CD4-positive, alpha-beta T cell treated with Interleukin-6 at 100 ng/mL for 8 hours (primary cell): ENCODE measurements at places on chromosomes 12 and 14.
A peak's percentile ranks its signal among the peaks of the same experiment; 100 is the strongest.

DNA sequence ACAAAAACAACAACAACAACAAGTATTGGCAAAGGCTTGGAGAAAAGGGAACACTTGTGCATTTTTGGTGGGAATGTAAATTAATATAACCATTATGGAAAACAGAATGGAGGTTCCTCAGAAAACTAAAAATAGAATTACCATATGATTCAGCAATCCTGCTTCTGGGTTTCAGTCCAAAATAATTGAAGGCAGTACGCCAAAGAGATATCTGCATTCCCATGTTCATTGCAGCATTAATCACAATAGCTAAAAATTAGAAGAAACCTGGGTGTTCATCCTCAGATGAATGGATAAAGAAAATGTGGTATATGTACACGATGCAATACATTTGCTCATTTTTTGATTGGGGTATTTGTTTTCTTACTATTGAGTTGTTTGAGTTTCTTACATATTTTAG lies 813.0 kb downstream of the NRXN3 start:
- no peak for DNase-seq

DNA sequence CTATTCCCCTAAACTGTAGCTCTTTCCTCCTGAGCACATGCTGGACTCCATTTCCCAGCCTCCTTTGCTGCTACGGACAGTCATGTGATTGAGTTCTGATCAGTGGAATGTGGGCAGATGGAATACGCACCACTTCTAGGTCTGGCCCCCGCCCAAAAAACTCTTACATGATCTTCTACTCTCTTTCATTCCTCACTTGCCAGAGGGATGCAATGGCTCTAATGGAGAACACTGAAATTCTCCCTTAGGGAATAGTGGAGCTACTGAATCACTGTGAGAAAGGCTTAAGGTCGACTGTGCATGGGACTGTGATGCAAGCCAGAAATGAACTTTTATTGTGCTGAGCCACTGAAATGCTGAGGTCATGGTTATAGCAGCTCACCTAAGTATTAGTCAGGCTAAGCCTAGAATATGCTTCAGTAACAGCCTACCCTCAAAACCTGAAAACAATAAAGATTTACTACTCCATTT lies 13.0 kb upstream of the TMED2 start:
- no peak for DNase-seq

DNA sequence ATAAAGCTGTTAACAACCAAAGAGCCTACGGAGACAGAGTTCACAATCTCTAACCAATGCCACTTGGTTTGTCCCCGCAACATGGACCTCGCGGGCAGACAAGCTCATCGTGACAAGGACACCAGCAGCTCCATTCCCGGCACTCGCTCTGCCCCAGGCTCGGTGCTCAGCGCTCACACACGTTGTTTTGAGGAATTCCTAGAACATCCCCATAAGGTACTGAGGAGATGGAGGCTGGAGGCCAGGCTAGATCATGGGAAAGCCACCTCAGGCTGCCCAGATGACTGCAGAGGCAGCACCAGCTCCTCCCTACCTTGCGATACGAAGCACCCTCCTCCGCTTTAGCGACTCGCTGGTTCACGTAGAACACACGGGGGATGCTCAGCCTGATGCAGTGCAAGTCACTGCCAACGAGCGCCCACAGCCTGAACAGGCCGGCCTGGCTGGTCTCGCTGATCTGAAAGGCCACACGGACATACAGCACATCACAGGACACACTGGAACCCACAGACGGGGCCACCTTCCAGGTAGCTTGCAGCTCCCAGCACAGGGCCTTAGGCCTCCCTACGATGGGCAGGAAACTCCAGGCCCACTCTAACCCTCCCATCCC lies 30.1 kb downstream of the P2RX2 start:
- no peak for DNase-seq

DNA sequence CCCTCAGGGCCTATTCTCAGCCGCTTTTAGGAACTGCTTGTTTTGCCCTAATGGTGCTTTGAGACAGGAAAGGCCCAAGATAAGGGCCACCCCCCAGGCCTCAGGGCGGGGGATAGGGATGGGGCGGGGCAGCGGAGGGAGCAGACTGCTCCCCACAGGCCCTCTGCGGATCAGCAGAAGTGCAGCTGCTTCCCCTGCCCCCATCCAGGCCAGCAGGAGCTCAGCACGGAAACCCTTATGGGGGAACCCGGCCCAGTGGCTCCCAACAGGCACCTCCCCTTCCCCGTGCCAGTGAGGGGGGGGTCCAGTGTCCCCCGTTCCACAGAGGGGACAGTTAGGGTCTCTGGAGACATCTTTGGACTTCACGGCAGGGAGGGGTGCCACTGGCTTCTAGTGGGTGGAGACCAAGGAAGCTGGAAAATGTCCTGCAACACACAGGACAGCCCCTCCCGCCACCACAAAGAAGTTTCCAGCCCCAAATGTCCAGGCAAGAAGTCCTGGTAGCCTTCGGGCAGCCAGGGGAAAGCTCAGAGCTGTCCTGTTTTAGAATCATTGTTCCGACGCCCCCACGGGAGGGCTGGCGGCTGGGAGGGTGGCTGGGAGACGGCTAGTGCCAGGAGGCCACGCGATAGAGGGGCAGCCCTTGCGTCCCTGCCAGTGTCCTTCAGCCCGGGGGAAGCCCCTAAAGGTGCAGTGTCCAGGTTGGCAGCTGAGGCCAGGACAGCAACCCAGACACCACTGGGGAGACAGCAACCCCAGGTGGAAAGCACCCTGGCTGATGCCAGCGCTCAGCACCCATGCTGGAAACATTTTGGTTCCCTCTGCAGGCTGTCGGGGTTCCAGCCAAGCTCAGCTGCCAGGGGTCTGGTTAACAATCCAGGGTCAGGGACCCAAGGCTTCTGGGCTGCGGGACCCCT lies 10.4 kb upstream of the GPR132 start:
- DNase-seq: peak; percentile 18

DNA sequence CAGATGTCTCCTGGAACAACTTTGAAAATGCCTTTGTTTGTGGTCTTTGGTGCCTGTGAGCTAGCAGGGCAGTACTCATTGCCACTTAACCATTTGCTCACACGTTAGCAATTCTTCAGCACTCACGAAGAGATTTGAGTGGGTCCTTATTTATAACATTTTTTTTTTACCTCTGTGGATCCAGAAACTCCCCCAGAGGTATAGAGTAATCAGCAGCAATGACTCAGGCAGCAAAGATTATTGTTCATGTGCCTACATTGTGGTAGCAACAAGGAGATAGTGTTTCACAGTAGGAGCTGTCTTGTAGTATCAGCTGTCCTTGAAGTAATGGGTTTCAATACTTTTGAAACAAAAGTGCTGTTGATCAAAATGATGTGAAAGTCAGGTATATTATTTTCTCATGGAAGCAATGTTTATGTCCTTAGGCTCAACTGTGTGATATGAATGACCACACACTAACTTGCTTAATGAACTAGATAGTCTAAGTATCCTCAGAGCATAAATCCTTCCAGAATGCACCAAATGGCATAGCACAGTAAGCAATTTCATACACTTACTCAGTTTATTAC lies 304.1 kb downstream of the EGLN3 start:
- DNase-seq: no peak

DNA sequence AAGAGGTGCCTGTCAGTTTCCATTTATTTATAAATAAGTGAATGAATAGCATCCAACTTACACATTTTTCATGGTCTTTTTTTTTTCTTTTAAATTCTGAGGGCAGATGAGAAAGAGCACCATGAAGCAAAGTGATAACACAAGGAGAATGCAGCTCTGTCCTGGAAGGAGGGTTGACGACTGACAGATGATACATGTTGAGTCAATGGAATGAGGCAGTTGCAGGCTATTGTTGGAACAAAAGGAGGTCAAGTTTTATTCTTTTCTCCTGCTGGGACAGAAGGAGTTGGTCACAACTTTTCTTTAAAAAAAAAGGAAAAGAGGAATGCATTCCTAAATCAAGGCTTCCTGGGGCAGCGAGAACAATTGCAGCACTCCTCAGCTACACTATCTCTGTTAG lies 119.9 kb upstream of the PLEKHG7 start:
- no peak for DNase-seq

GRCh38 chr12:12654691-12655460 lies 41.1 kb downstream of the GPR19 start:
- DNase-seq: no peak

- DNase-seq: no peak
These were observed 5.3 kb downstream of the FAM161B start for GRCh38 chr14:73944432-73945158.

DNA sequence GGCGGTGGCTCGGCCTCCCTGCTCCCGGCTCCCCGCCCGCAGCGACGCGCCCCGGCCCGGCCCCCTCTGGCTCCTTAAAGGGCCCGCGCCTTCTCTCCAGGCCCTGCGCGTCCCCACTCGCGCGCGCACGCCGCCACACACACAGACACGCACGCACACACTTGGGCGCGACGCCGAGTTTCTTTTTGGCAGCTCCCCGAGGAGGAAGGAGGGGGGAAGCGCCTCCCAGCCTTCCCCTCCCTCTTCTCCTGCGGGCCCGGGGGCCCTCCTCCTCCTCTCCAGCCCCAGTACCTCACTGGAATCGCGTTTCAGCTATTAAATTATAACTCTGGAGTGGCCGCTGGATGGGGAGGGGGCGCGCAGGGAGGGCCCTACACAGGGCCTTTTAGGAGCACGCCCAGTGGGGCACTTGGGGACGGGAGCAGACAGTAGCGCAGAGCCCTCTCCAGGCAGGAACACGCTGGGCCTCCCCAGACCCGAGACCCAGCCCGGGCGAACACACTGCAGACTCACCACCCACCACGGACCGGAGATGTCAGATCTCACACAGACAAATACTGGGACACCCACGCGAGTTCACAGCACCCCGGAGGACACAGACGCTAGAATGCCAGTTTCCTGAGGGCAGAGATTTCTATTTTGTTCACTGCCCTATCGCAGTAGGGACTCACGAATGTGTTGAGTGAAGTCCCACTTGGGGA lies 411 bp upstream of the NCOR2 start:
- DNase-seq: peak; percentile 87

DNA sequence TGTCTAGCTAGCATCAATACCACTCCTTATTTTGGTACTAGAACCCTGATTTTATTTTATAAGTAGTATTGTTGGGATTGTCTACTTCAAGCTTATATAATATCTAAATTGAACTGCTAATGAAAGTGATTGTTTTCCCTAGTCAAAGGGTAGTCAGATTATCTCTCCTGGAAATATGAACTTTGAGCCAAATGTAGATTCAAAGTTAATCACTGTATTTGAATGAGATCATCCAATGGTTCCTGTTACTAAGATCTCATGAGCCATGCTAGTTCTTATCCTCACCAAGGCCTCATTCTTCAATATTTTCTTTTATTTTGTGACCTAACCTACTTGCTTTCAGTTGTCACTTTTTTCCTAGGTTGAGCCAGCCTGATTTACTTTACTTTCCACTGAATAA lies 276.7 kb downstream of the RASSF9 start:
- DNase-seq: no peak

DNA sequence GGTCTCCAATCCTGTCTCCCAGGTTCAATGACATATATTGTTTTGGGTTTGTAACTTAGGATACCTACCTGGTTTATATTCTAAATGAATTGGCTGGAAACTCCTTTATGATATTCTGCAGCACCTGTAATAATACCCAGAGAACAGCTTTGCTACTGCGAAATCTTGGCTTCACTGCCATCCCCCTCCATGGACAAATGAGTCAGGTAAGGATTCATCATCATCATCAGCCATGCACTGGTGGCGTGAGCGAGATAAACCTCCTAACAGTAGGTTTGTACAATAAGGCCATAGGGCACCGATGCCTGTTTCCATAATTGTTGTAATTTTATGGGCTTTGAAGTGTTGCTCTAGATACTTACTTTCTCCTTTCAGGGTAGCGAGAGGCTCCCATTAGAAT lies 10.7 kb downstream of the DDX47 start:
- DNase-seq: no peak

GRCh38 chr12:53651737-53652136 lies 24.1 kb downstream of the ATP5MC2 start:
- no peak for DNase-seq

- no peak for DNase-seq
These were observed 2.8 kb upstream of the CCDC196 start for GRCh38 chr14:66483322-66483721.

DNA sequence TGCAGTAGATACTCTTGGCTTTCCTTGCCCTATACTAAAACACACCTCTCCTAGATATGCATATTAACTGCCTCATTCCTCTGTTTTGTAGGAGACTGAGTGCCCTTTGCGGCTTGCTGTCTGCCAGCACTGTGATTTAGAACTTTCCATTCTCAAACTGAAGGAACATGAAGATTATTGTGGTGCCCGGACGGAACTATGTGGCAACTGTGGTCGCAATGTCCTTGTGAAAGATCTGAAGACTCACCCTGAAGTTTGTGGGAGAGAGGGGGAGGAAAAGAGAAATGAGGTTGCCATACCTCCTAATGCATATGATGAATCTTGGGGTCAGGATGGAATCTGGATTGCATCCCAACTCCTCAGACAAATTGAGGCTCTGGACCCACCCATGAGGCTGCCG lies 15.4 kb downstream of the TRAFD1 start:
- DNase-seq: no peak

DNA sequence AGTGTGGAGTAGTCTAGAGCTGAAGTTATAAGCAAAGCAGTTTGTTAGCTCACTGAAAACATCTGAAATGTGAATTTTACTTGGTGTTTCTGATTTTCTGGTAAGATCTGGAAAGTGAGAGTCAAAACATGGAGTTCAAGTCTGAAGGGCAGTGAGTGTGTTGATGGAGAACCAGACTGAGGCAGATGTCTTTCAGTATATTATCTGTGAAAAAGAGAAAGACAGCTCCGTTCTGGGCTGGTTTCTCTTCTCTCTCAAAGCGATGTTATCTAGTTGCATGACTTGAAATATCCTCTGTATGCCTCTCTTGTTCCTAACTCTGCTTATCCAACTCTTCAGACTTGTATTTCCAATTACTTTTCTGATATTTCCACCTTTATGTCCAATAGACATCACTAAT lies 381.9 kb upstream of the RGS6 start:
- no peak for DNase-seq

GRCh38 chr12:130768120-130768519 lies 52.0 kb upstream of the RIMBP2 start:
- DNase-seq: no peak

- no peak for DNase-seq
These were observed 10.1 kb downstream of the KDM2B start for GRCh38 chr12:121570467-121571283.

- no peak for DNase-seq
These were observed 30.5 kb downstream of the TSPAN19 start for GRCh38 chr12:85005615-85006014.

DNA sequence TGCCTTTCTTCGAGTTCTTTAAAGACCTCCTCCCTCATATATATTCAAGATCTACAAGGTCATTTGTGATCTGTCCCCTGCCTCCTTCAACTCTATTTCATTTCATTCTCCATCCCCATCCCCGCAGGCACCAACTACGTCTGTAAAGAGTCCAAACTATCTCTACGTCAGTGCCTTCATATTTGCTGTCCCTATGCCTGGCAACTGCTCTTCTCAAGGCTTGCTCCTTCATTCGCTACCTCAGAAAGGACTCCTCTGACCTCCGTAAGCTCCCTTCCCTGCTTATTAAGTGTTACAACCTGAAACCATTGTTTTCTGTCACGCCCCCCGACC lies 650 bp downstream of the LLPH start:
- DNase-seq: no peak

- DNase-seq: no peak
These were observed 55.7 kb downstream of the LIN52 start for GRCh38 chr14:74140374-74140850.

GRCh38 chr12:57135527-57136326 lies 7.4 kb downstream of the LRP1 start:
- DNase-seq: no peak
